ENCODE measurements at places on chromosomes 12 and 14.

- ATAC-seq = no peak
These were observed 269.3 kb upstream of the SYT10 start for GRCh38 chr12:33708935-33709334.

GRCh38 chr12:98595243-98595988, 1.9 kb downstream of the SLC25A3 start:
- no peak for ATAC-seq

GRCh38 chr14:49314737-49315136, 271.4 kb downstream of the RPS29 start:
- ATAC-seq = no peak

DNA sequence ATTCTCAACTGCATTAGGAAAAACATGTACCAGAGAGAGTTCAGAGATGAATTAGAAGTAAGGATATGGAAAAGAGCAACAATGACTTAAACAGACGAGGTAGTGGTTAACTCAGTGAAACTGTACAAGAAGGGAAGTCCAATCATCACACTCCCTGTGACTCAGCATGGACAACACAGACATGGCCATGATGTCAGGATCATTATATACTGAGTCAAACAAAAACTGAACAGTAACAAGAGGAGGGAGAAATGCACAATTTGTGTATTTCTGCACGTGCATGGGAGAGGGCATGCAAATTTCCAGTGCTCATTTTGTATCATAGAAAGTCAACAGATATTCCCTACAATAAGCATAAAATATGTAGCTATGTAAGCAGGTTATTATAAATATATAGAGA, 1037.8 kb downstream of the BCL11B start:
- ATAC-seq = peak; percentile 83

GRCh38 chr12:49336645-49337584, at the start of gene C1QL4:
TSS of gene C1QL4 (minus strand) at chr12:49337188. CDS start at chr12:49336477, 711 bp downstream.
- peak; percentile 82 for ATAC-seq

- ATAC-seq = no peak
These were observed 22.6 kb upstream of the AMIGO2 start for GRCh38 chr12:47102406-47102805.

- no peak for ATAC-seq
These were observed 33.6 kb upstream of the MAP3K9 start for GRCh38 chr14:70842851-70843462.

- ATAC-seq = no peak
These were observed 141.1 kb downstream of the NDUFA12 start for GRCh38 chr12:94862421-94862820.

- ATAC-seq = no peak
These were observed 489.6 kb upstream of the GARIN6 start for GRCh38 chr12:99157946-99158345.

DNA sequence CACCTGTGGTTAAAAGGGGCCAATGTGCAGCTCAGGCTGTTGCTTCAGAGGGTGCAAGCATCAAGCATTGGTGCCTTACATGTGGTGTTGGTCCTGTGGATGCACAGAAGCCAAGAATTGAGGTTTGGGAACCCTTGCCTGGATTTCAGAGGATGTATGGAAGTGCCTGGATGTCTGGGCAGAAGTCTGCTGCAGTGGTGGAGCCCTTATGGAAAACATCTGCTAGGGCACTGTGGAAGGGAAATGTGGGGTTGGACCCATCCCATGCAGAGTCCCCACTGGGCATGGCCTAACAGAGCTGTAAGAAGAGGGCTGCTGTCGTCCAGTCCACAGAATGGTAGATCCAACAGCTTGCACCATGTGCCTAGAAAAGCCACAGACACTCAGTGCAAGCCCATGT, 36.6 kb downstream of the PCNX1 start:
- no peak for ATAC-seq

- no peak for ATAC-seq
These were observed 30.4 kb downstream of the RAP1B start for GRCh38 chr12:68641138-68641537.

DNA sequence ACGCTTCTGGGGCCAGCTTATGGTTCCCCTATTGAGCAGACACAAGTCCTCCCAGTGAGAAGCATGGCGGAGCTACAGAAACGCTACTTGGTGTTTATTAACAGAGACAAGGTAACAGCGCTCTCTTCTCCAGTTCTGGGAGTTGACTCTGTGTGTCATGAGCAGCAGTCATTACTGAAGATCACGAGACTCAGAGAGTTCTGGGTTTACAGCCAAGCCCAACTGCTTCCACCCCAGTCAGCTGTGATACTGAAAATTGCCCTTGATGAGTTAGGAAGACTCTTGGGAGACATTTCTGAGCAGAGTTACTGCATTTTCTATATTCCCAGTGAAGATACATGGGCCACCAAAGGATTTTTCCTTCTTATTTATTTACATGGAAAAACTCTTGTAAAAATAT, 48.6 kb downstream of the CFAP251 start:
- ATAC-seq = no peak

GRCh38 chr12:54993181-54993835, 8.7 kb upstream of the TESPA1 start:
- ATAC-seq = peak; percentile 82

DNA sequence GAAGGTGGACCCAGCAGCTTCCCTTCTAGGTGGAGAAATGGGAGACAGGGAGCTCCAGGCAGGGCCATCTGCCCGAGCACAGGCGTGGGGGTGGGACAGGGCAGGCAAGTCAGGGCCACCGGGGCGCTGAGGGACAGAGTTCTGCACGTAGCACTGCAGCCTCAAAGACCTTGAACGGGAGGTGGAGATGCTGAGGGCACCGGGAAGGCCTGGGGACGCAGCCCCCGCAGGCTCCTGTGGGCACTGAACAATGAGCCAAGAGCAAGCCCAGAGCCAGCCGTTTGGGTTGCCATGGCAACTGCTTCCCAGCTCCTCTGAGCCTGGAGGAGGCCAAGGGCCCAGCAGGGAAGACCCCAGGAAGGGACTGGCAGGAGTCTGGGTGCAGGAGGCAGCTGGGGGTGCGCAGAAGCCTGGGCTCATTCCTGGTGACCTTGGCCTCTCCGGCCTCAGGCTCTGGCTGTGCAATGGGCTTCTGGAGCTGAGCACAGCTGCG, 3.4 kb downstream of the LBHD2 start:
- no peak for ATAC-seq

DNA sequence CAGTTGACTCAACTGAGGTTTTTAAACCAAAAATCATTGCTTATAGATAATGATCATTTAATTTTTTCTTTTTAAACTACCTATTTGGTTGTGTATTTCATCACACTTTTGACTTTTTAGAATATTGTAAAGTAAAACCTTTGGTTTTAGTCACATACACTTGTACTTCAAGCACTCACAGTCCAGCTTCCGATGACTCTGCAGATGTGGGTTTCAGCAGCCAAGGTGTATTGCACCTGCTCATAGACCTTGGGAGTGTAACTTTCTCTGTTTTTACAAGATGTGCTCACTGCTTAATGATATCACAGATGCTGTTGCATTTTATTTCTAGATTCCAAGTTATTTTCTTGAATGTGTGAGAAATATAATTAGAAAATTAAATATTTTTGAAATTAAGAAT, 188.3 kb upstream of the SLC38A2 start:
- ATAC-seq = no peak

- no peak for ATAC-seq
These were observed 116.6 kb downstream of the DAD1 start for GRCh38 chr14:22472466-22472865.

DNA sequence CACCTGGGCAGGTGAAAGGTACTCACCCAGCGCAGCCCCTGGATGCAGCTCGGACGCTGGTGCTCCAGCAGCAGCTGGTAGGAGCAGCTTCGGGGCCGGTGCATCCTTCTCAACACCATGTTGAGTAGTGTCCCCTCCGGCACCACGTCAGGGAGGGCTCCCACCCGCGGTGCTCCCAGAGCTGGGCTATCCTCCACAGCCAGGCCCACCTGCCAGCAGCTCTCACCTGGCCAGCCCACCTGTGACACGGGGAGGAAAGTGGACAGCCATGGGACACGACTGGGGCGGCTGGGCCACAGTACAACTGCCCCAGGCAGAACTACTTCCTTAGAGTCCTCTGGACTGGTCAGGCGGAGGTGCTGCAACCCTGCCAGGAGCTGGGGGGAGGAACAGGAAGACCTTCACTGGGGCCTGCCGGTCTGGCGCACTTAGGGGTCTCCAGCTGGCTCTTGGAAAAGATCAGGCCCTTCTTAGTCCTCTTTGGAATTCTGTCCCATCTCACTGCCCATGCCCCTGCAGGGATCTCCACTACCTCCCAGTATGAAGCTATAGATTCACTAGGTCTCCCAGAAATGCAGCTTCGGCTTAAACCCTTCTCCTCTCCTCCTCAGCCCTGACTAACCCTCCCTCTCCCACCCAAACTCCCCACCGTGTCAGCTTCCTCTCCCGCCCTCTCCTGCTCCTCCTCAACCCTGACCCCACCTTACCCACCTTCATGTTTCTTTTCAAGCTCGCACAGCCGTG, 668 bp downstream of the RAPGEF3 start:
- peak; percentile 0 for ATAC-seq

DNA sequence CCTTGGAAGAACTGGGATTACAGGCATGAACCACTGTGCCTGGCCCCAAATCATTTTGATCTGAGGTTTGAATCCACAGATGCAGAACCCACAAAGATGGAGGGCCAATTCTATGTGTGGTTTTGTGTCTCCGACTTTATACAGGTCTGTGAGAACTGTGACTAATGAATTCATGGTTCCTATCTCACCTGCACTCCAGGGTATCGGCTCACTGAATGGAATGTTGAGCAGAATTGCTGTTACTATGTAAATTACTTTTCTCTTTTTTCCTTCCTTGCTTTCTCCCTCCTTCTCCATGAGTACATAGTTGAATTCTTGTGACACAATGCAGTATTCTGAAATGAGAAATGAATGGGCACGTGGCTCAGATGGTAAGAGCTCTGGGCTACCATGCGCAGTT, 21.1 kb upstream of the GALNT16 start:
- no peak for ATAC-seq

GRCh38 chr14:102696856-102697495, 80.3 kb upstream of the TRAF3 start:
- ATAC-seq = peak; percentile 9

DNA sequence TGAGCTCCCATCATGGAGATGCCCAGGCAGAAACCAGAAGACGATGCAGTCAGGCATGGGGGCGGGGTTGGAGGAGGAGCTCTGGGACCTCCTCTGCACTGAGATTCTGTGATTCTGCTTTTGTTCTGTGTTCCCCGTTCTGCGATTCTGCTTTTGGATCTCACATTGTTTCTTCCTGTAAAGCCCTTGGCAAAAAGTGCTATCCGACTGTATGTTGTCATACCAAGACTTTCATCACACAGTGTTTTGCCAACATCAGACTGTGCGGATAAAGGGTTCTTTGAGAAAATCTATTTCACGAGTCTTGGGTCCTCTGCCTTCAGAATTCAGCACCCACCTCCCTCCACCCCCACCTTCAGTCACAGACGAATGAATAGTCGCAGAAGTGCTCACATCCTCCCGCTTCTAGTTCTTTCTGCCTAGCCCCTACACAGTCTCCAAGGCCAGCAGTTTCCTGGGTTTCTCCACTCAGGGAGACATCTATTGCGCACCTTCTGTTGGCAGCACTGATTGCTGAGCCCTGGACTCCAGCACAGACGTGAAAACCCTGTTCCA, 24.7 kb upstream of the PWP1 start:
- no peak for ATAC-seq

- no peak for ATAC-seq
These were observed 4.0 kb downstream of the CPSF6 start for GRCh38 chr12:69243099-69244084.

DNA sequence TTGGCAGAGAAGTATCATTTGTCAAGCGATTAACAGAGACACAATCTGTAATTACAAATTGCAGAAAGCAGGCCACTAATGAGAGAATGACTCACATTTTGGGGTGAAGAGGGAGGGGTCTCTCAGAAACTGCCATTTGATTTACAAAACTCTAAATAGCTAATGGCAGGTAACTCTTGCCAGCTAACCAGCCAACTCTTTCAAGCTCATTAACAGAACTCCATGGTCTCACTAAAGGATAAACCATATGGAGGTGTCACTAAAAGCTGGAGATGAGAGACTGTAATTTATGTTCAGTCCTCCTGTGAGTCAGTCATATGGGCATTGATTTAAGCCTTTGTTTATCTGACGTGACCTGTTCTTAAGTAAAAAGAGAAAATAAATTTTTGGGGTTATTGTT, 336.4 kb downstream of the FOXG1 start:
- ATAC-seq = no peak

DNA sequence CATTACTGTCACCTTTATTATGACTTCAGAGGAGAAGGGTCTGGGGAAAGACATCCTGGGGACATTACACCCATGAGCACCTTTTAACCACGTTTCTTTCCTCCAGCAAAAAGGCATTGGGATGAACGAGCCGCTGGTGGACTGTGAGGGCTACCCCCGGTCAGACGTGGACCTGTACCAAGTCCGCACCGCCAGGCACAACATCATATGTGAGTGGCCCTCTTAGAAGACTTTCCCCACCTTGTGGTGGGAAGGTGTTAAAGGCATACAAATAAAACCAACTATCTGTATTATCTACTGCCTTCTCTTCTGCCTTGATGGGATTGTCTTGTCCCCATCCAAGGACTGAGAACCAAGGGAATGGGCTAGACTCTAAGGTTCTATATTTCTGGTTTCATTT, 6.0 kb downstream of the PSMD9 start:
- no peak for ATAC-seq

DNA sequence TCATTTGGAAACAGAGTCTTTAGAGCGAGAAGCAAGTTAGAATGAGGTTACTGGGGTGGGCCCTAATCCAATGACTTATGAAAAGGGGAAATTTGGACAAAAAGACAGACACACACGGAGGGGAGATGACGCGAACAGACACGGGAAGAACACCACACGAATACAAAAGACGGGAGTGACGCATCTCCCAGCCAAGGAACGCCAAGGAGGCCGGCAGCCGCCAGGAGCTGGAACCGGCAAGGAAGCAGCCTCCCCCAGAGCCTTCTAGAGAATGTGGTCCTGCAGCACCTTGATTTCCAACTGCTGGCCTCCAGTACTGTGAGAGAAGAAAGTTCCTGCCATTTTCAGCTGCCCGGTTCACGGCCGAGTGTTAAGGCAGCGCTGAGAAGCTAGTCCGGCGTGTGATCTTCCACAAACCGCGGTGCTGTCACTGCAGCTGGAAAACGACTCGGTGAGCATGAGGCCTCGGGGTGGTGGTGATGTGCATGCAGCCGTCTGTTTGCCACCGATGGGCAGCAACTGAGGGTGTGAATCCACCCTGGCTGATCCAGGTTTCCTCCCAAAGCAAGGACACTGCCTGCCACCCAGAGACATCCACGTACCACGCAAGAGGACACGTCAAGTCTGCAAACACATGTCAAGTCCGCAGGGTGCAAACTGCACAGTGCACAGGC, 124.5 kb downstream of the NCOR2 start:
- ATAC-seq = no peak

- peak; percentile 66 for ATAC-seq
These were observed 92.8 kb downstream of the NINJ2 start for GRCh38 chr12:570435-570920.

- ATAC-seq = no peak
These were observed 27.6 kb upstream of the PPM1A start for GRCh38 chr14:60221457-60221856.

DNA sequence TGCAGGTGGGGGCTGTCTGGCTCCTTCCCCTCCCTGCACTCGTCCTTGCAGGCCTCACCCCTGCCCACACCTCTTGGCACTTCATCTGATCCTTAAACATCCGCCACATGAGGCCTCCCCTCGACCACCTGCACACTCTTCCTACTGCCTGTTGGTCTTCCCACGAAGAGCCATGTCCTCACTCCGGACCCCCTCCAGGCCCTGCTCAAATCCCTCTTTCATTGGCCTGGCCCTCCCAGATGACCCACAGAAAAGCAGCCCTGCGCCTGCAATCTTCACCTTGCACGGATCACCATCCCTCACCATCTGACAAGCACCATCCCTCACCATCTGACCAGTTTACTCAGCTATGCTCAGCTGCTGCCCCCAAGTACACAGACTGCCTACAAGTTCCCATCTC, 193.6 kb downstream of the BCL11B start:
- no peak for ATAC-seq

GRCh38 chr12:25992026-25992782, 33.7 kb downstream of the RASSF8 start:
- ATAC-seq = no peak
